Activated CD4-positive, CD25-positive, alpha-beta regulatory T cell (primary cell): ENCODE measurements at places on chromosomes 3 and 15.

- DNase-seq = no peak
Measured at GRCh38 chr3:135454890-135455289, 510.6 kb upstream of the PPP2R3A start.

DNA sequence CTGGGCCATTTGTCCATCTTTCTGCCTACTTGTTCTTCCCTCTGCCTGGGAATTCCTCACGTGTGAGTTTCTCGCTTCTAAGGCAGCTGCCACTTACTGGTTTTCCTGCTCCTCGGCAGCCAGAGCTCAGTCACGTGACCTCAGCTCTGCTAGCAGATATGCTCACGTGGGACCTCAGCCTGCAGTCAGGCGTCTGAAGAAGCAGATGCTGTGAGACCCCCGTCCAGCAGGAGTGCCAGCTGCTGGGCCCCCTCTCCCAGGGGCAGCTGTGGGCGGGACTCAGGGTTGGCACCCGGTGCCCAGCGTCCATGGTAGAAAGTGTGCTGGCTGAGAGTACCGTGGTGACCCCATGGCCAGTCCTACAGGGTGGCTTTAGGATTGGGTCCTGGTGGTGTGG, 161.3 kb upstream of the TLE3 start:
- no peak for DNase-seq

GRCh38 chr15:49946681-49947080, 172.4 kb downstream of the ATP8B4 start:
- DNase-seq = no peak

- DNase-seq = no peak
Measured at GRCh38 chr3:10353160-10353559, 32.2 kb upstream of the SEC13 start.
